ENCODE measurements at places on chromosomes 5 and 9.

GRCh38 chr5:72662936-72663335 is 153.5 kb upstream of the TNPO1 start:
- DNase-seq = no peak

DNA sequence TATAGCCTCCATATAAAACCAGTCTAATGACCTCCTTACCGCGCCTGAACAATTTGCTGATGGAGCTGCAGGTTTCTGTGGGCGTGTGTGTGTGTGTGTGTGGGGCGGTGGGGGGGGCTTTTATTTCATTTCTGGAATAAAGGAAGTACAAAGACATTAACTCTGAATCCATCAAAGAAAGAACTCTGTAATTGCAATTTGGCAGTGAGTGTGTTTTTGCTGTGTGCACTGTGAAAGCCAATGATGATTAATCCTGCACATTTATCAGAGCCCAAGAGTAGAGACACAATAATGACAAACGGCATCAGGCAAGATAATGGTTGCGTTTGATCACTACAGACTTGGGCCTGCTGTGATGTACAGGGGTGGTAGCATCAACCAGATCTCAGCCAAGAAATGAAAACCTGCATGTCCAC is 29.3 kb upstream of the NDFIP1 start:
- DNase-seq = no peak

DNA sequence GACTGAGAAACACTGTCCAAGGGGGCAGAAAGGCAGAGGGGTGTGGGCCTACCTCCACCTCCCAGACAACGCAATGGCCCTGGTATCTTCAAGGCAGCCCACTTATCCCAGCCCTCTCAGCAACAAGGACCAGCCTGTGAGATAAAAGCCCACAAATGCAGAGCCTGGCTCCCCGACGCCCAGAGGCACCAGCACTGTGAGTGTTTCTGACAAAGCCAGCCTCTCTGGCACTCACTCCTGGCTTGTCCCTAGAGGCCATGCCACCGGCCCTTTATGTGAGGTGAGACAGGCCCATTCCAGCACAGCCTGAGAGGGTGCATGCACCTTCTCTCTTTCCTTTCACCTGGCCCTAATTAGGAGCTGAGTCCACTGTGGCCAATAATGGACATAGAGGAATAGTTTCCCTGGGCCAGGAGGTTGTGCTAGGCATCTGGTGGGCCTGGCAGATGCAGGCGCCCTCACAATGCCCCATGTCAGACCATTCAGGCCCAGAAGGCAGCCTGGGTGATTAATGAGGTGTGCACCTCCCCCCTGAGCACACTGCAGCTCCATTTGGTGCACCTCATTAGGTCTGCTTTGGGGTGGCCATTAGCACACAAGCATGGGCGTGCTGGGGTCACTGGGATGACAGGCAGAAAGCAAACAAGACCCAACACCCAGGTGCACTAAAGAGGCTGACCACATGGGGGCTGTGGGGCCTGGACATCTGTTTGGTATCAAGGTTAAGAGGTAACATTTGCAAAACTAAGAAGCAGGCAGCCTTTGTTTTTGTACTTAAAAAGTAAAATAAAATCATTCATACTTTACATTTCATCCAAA is 176.0 kb downstream of the MED10 start:
- no peak for DNase-seq

GRCh38 chr5:120613729-120614128 is 149.6 kb downstream of the PRR16 start:
- no peak for DNase-seq

- DNase-seq = no peak
These were observed 122.0 kb downstream of the COL23A1 start for GRCh38 chr5:178468196-178468685.

GRCh38 chr9:125172031-125172755 is 17.4 kb downstream of the PPP6C start:
- no peak for DNase-seq

GRCh38 chr9:91220491-91221135 is 141.1 kb downstream of the AUH start:
- DNase-seq = no peak

DNA sequence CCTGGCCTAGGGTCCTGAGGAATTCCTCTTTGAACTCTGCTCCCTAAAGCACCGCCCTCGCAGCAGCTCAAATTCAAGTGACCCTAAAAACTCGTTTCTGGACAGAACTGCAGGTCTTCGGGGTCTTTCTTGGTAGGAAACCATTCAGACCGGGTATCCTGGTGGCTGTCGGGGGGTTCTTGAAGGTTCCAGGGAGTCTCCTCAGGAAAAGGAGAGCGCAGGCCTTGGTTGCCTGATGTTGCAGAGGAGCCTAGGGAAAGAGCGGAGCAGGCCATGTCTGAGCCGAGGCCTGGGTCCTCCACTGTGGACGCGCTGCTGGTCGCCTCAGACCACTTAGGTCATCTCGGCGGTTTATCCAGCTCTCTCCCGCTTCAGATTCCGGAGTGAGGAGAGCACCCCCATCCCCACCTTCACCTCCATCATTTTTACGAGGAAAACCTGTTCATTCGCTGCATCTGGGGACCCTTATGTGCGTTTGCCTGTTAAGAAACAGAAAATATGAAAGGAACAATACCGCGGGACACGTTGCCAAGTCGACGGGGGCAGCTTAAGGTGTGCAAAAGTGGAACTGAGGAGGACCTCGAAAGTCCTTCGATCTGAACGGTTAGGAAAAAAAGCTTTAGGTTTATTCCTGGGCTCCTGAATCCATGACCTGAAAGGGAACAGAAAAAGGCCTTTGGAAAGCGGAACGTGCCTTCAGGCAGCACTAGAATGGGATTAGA is 299.4 kb downstream of the PARP8 start:
- no peak for DNase-seq

- no peak for DNase-seq
These were observed 46.6 kb downstream of the CYFIP2 start for GRCh38 chr5:157312492-157312891.

- no peak for DNase-seq
These were observed 48.4 kb upstream of the SRFBP1 start for GRCh38 chr5:121913418-121913817.

DNA sequence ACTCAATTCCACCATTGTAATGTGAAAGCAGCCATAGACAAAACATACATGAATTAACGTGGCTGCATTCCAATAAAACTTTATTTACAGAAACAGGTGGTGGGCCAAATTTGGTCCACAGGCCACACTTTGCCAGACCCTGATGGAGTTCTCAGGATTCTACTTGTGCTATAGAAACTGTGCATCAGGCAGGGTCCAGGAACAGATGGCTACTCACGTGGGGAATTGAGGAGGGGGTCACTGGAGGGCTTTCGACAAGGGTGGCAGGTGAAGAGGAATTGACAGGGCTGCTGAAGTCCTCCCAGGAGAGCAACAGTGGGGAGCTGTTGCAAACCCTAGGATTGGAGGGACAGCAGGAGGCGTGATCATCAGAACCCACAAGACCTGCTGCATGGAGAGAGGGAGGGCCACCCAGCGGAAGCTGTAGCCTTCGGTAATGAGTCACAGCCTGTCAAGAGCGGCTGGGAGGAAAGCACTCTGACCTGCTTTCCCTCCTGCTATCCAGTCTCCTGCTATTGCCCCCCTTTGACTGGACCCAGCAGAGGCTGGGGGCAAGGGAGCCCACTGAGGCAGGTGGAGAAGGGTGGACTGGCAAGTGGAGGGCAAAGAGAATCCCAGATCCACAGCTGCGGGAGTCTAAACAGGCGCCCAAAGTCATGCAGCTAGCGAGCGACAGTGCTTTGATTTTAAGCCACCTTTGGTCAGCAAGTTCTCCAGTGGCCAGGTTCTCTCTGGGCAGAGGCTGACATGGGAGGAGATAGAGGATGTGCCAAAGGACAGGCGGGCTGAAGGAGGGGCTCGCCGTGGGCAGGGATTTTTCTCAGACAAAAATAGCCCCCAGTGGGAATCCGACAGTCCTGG is 138.3 kb upstream of the SMIM23 start:
- no peak for DNase-seq

GRCh38 chr5:31427013-31427723 is 104.7 kb downstream of the DROSHA start:
- no peak for DNase-seq

GRCh38 chr5:58786035-58786434 is 203.2 kb downstream of the RAB3C start:
- no peak for DNase-seq

- no peak for DNase-seq
These were observed 33.2 kb downstream of the SHB start for GRCh38 chr9:38035873-38036272.

All from activated naive CD4-positive, alpha-beta T cell (primary cell).